ENCODE measurements at places on chromosomes 11 and 22. TPM values are rescaled to one million over a fixed set of nuclear protein-coding genes. Genes with fewer than 3 reads are reported as not detected.

GRCh38 chr11:62611705-62612365, 740 bp downstream of the EML3 start:
- DNase-seq = peak; percentile 27

- no peak for DNase-seq
Measured at GRCh38 chr22:31750365-31751284, 693 bp upstream of the PRR14L start.

Gene GAL
- total RNA-seq = 37.6 TPM

GRCh38 chr22:39223091-39223710, 21.6 kb downstream of the PDGFB start:
- DNase-seq = peak; percentile 10

Gene CD248
- total RNA-seq = 11.4 TPM

Gene CYP2D6
- 15.9 TPM for total RNA-seq

DNA sequence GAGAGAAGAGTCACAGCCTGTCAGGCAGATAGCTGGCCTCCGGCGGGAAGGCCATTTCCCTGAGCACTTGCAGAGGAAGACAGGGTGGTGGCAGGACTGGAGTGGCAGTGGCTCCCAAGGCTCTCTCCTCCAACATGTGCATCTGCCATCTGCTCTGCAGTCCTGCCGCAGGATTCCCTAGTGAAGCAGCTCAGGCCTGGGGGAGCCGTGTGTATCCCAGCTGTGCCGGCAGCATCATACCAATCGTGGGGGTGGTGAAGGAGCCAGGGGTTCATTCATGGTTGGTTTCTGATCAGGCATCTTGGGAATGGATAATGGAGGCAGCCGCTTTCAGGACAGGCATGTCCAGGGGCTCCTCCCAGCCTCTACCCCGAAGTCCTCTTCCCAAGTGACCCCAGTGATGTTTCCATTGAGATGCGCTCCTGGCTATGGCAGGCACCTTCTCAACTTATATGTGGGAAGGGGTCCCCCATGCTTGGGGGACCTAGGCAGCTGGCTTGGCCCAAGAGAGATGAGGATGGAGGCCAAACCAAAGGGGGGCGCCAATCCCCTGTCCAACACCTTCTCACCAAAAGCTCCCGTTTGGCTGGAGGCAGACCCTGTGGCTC, 6.1 kb downstream of the TAGLN start:
- no peak for DNase-seq

Gene SCN4B
- total RNA-seq = 2.9 TPM

DNA sequence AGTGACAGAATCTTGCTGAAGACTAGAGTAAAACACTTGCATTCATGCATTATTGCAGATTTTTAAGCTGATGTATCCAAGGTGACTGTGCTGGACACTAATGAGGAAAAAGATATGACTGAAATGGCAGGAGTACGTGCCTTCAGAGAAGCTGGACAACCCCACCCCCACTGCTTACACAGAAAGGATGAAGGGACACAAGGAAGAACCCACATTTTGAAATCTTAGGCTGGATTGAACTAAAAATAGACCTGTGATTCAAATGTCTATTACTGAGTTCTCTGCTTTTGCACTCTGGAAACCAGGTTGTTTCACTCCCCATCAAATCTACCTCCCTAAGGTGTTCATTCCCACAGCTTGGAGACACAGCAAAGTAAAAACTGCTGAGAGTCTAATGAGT, 117.1 kb downstream of the KCNC1 start:
- DNase-seq = no peak

DNA sequence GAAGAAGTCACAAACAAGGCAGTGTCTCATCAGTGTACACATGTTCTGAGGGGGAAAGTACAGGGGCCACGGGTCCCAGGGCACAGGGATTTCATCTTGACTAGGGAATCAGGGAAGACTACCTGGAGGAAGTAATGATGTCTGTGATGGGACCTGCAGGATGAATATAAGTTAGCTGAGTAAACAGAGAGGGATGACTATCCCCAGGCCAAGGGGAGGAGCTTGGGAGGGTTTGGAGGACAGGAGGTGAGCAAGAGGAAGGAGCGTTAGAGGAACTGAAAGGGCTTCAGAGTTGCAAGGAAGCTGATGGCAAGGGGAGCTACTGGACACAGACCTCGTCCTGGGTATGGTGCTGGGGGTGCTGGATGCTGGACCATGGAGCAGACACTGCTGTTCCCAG, 56.4 kb downstream of the TRAF6 start:
- DNase-seq = no peak

Gene OR51B4
- total RNA-seq = not detected

DNA sequence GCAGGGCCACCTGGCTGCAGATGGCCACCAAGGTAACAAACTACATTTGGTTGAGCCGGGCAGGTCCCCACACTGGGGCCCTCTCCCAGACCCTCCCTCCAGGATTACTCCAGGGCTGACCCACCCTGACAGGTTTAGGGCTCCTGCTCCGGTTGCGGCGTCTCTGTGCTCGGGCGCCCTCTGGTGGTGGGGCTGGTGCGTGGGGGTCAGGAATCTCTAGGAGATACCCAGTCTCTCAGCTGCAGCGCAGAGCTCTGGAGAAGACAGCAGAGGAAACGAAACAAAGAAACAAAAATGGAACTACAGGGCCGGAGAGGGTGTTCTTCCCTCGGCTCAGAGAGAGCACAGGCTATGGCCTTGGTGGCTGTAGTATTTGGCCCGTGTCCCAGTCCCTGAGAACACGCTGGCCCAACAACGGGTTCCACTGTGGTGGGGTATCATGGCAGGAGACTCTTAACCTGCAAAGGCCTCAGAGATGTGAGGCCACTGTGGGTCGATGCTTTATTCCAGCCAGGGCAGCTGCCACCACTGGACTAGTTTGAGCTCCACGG, 2.4 kb downstream of the C11orf96 start:
- DNase-seq = peak; percentile 85

GRCh38 chr11:2268729-2269600, 1.4 kb downstream of the ASCL2 start:
- DNase-seq = no peak

DNA sequence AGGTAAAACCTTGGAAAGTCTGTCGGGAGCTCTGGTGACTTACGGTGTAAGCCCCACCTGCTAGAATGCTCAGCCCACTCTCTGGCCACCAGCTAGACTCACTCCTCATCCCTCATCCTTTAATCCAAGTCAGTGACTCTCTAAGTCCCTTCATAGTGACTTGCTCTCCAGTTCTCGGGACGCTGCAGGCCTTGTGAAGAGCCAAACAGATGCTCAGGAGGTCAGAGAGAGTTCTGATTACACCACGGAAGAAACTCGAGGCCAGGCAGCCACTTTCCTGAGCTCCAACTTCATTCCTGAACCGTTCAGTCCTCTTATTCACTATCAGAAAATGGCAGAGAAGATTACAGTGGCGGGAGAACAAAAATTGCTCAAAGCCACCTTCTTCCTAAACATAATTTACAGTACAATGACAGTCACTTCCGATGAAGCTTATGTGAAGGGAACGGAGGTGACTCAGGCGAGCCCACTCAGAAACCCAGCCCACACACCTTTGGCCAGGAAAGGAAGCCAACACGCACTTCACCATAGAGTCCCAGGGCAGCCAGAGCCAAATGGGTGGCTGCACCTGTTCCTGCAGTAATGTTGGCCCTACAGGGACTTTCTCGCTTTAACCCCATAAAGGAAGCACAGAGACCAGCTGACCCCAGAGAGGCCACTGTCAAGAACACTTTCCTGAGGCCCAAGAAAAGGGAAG, 100.4 kb downstream of the GALNT18 start:
- no peak for DNase-seq

DNA sequence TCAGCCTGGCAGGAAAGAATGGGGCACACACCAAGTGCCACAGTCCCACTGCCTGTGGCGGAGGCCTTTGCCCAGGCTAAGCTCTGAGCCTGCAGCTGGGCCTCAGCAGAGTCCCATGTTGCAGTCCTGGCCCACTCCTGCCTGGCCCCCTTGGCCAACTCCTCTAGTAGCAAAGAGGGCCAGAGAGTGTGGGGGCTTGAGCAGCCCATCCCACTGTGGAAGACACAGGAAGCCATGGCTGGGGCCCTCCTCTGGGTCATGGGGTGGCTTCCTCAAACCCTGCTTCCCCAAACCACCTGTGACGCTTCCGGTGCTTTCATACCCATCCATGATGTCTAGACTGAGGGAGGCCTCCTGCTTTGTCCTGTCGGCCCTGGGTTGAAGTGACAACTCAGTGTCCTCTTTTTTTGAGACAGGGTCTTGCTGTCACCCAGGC, 5.8 kb downstream of the RPS19BP1 start:
- no peak for DNase-seq

Gene KRTAP5-10
- not detected for total RNA-seq

- DNase-seq = no peak
Measured at GRCh38 chr11:38460429-38460828, 1862.4 kb upstream of the RAG2 start.

Gene LRP4
- 25.0 TPM for total RNA-seq

Gene SCO2
- 4.8 TPM for total RNA-seq

Gene OR52N4
- not detected for total RNA-seq

DNA sequence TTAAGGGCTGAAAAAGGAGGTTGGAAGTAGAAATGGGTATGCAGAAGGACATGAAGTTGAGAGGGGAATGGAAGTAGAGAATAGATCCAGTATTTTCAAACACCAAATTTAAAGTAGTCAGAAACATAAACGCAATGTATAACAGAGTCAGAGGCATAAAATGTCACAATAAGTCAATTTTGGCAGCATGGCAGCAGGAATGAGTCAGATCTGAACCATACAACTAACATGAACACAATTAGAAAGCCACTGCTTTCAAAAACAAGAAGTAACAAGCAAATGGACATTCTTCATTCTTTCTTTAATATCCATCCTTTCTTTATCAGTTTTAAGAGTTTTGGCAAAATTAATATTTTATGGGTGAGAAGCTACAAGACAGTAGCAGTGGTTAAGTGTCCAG, 2.5 kb downstream of the CHORDC1 start:
- DNase-seq = no peak

Measured in glutamatergic neuron (in vitro differentiated cells).